ENCODE measurements at places on chromosomes 12 and 14.

DNA sequence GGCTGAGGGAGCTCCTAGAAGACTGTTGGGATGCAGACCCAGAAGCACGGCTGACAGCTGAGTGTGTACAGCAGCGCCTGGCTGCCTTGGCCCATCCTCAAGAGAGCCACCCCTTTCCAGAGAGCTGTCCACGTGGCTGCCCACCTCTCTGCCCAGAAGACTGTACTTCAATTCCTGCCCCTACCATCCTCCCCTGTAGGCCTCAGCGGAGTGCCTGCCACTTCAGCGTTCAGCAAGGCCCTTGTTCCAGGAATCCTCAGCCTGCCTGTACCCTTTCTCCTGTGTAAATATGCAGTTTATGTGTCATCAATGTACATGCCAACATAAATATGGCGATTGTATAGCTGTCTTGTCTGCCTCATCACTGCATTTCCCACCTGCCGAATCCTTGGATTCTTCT, 7.5 kb downstream of the AMHR2 start:
- DNase-seq, result no peak

GRCh38 chr12:55659486-55660385, 23.0 kb downstream of the OR10P1 start:
- DNase-seq, result no peak

DNA sequence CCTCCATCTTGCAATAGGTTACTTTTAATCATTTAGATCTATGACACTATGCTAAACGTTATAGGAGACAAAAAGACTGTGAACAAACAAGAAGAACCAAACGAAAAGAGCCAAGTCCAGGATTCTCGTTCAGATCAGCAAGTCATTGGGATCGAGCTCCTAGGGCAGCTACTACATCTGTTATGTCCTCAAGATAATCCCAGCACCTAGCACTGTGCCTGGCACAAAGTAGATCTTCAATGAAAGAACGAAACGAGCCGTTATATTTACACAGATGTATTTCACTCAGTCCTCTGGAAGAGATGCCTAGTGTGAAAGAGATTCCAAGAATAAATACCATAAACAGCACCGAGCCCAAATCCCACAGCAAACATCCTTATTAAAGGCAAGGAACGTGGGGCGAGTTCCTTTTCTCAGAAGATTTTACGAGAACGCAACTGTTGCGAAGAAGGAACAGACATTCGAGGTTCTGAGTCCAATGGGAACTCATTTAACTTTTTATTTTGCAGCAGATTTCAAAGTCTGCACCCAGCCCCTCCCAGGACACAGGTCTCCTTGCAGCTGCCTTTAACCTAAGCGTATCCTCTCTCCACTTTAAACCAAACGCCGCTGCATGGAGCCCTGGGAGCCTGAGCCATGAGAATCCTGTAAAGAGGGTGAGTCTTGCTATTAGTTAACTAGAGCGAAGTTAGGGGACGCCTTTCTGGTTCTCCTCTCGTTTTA, 544 bp upstream of the TDP1 start:
- DNase-seq, result no peak

- DNase-seq, result no peak
Observed at GRCh38 chr12:21369141-21369980, 3.3 kb upstream of the IAPP start.

- DNase-seq, result no peak
Observed at GRCh38 chr12:38745601-38746000, 159.8 kb downstream of the CPNE8 start.

GRCh38 chr12:87848248-87848868, 180.8 kb downstream of the C12orf50 start:
- DNase-seq, result peak; percentile 26

DNA sequence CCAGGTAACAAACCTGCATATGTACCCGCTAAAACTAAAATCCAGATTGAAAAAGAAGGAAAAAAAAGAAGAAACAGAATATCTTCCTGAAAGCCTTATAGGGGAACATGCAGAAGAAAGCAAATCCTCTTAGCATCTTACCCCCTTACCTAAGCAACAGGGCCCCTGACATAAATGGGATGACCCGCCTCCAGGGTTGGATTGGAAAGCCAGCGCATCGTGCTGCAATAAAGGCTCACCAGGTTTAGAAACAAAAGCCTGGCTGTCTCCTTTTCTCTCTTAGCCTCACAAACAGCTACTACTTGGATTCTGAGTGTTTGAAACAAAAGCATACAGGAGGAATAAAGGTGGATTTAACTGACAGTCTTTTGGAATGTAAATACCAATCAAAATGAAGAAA, 13.8 kb upstream of the ADCK1 start:
- no peak for DNase-seq

GRCh38 chr12:55970775-55971174, 3.1 kb upstream of the RAB5B start:
- DNase-seq, result no peak

DNA sequence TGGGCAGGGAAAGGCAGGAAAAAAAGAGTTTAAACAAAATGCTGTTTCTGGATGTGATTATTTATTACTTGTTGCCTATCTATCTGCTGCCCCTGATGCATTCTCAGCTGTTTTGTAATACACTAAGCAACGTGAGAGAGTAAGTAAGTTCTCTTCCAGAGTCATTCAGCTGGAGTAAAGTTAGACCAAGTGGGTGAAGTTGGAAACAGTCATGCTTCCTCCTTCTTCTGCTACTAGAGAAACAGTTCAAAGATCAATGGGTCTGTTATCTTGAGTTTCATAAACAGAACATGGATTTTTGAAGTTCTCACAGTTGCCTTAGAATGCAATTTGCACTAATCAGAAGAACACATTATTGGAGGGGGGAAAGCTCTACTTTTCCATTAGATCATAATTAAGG, 279.3 kb downstream of the EGLN3 start:
- no peak for DNase-seq

DNA sequence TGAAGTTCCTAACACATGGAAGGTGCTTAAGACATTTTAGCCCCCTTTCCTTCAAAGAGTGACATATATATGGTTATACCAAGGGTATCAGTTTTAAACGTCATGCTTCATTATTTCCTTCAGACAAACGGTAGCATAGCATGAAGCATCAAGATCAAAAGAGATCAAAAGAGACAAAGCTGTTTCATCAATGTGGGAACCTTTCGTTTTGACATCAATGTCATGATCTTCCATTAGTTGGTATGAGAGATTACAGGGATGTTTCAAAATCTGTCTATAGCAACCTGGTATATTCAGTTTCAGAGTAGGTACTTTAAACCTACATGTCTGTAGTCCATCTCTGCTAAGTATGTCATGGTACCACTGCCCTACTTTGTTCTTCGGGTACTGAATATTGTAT, 28.3 kb downstream of the PUS7L start:
- DNase-seq, result no peak

Data from CD4-positive, alpha-beta memory T cell (primary cell).